ENCODE measurements at places on chromosomes 3 and 15. TPM values are rescaled to one million over a fixed set of nuclear protein-coding genes. Genes with fewer than 3 reads are reported as not detected.

- no peaks in the 10 kb centered on the region for H3K27me3 ChIP-seq
- H3K4me3 ChIP-seq: no peak overlapping the region
- H3K36me3 ChIP-seq: peaks cover 2% of the 10 kb centered on the region
- peaks cover 6% of the 10 kb centered on the region for H3K4me1 ChIP-seq
- no peak for DNase-seq
- peak overlapping the region; percentile 85 for H3K27ac ChIP-seq
Measured at GRCh38 chr3:140974900-140975299, 33.3 kb downstream of the SLC25A36 start.

- no peaks in the 10 kb centered on the region for H3K4me1 ChIP-seq
- no peak for DNase-seq
- H3K4me3 ChIP-seq: no peak overlapping the region
- no peak overlapping the region for H3K27ac ChIP-seq
- no peaks in the 10 kb centered on the region for H3K36me3 ChIP-seq
Measured at GRCh38 chr3:62954580-62954979, 79.4 kb upstream of the CADPS start.

Gene SLC2A2
- not detected for total RNA-seq

Gene KCNH8
- total RNA-seq: not detected

DNA sequence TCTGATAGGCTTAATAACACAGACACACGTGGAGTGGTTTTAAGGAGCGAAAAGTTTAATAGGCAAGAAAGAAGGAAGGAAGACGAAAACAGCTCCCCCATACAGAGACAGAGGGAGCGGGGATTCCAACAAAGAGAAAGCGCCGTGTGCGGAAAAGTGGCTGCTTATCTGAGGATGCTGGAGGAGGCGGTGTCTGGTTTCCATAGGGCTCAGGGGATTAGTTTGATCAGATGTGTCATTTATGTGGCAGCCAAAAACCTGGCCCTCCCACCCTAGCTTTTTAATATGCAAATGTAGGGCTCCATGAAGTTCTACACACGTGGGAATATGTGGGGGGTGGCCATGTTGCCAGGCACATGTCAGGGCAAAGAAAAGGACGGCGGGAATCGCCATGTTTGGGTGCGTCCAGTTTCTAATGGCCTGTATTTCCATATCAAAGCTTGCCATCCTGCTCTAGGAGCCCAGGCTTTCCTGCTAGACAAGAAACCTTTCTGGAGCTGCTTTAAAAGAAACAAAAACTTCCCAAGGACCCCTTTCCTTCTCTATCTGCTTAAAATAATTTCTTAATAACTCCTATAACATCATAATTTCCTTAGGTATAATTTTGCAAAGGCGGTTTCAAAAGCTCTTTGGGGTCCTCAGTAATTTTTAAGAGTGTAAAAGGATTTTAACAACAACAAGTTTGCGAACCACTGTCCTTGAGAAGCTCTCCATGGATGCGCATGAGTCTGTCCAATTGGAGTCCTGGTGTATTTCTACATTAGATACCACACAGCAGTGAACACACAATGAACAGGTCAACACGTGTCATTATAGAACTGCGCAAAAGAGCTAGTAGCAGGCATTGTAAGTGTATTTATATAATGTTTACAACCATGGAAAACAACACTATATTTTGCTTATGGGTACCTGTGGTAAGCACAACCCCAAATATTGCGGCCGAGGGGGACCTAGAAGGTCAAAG, 622 bp upstream of the ZNF589 start:
- no peaks in the 10 kb centered on the region for H3K27me3 ChIP-seq
- peak overlapping the region; percentile 72 for H3K27ac ChIP-seq
- peaks cover 2% of the 10 kb centered on the region for H3K36me3 ChIP-seq

DNA sequence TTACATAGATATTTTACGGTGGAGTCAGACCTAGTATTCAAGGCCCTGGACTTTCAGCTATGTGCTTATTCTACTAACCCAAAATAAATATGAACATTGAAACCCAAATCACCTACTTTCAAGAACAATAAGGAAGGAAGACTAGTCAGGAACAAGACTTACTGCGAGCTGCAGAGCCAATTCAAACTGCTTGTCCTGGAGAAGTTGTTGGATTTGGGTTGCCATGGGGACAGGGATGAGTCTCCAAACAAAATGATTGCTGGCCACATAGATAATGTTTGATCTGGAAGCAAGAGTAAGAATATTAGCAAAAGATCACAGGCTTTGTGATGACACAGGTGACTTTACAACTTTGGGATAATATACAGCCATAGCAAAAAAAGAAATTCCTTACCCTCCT, 21.6 kb upstream of the PLA2G4F start:
- no peak overlapping the region for H3K4me3 ChIP-seq
- H3K4me1 ChIP-seq: no peaks in the 10 kb centered on the region
- H3K36me3 ChIP-seq: peaks cover 30% of the 10 kb centered on the region

DNA sequence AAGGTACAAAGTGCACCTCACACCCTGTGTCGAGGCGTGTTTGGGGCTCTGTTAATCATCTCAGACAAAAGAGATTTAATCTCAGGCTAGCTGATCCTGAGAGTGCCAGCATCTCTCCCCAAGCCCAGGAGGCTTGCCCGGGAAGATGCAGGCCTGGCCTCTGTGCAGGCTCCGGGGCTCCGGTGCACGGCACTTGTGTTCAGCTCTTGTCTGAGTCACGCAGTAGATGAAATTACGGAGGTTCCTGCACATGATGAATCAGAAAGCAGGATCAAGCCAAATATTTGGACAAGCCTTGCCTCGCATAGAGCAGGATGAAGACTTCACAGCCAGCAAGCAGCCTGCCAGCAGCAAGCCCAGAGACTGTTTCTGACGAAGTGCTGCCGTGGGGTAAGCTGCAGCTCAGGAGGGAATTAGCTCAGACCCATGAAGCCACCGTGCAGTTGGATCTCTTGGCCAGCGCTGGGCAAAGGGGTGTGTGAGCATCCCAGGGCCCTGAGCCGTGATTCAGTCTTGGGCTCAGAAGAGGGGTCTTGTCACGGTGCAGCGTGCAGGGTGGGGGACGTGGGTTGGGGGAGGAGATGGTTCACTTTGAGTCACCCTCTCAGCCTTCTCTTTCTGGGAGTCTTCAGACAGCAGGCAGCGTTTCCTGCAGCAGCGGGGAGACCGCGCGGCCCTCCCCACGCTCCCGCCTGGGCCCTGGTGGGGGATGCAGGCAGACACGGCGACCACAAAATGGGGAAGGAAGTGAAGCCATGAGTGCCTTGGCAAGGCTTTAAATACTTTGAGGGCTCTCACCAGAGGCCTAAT, 89.2 kb upstream of the MEF2A start:
- no peaks in the 10 kb centered on the region for H3K36me3 ChIP-seq
- H3K27me3 ChIP-seq: no peaks in the 10 kb centered on the region
- peaks cover 23% of the 10 kb centered on the region for H3K4me1 ChIP-seq
- H3K4me3 ChIP-seq: no peak overlapping the region
- no peak overlapping the region for H3K27ac ChIP-seq
- DNase-seq: peak; percentile 20

DNA sequence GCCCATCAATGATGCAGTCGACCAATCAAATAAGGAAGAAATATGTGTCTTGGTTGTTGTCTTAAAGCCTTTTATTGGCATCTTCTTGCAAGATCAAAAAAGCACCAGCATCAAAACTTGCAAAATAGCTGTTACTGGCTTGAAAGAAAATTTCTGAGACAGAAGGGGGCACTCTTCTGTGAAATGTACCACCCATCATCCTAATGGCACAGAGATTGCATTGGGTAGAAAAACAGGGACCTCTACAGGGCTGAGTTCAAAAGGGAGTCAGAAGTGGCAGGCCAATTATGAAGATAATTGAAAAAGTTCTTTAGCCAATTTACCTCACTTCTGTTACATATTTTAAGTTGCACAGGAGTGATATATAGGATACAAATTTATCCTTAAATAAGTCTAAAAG, 122.3 kb upstream of the GPR149 start:
- H3K4me3 ChIP-seq: no peak overlapping the region
- no peaks in the 10 kb centered on the region for H3K36me3 ChIP-seq
- no peaks in the 10 kb centered on the region for H3K27me3 ChIP-seq
- no peak overlapping the region for H3K27ac ChIP-seq

- H3K4me1 ChIP-seq: peaks cover 8% of the 10 kb centered on the region
- no peak overlapping the region for H3K27ac ChIP-seq
- H3K36me3 ChIP-seq: no peaks in the 10 kb centered on the region
- H3K4me3 ChIP-seq: no peak overlapping the region
- no peak for DNase-seq
- H3K27me3 ChIP-seq: no peaks in the 10 kb centered on the region
Measured at GRCh38 chr3:8988791-8989558, 25.7 kb upstream of the RAD18 start.

Gene CELF6
- 0.58 TPM for total RNA-seq

DNA sequence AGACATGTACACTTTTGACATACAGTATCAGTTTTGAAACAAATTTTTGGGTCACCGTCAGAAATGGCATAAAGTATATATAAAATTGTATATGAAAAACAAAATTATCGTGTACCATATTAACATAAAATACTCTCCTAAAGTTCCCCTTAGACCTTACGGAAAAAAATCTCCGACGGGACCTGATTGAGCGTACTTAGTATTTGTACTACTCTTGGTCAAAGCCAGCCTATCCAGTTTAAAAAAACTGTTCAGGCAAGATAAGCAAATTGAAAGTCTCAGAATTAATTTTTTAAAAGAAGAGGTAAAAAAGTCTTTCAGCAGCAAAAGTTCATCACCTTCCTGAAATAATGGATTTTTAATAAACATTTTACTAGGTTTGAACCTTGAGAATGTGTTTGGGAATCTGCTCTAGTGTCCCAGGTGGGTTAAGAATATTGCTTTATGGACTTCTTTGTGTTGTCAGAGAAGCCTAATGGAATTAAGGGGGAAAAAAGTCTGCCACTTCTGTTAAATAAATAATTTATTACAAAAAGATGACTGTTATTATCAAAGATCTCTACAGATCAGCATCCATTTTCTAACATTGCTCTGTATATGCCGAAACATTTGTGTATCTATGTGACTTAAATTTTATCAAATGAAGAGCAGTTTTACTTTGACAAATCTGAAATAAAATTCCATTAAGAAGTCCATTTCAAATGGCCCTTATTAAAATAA, 48.6 kb downstream of the ZBTB20 start:
- H3K4me3 ChIP-seq: no peak overlapping the region
- no peaks in the 10 kb centered on the region for H3K27me3 ChIP-seq
- H3K27ac ChIP-seq: no peak overlapping the region
- no peaks in the 10 kb centered on the region for H3K36me3 ChIP-seq
- DNase-seq: no peak

Gene ZIC4
- total RNA-seq: not detected

- peaks cover 13% of the 10 kb centered on the region for H3K27me3 ChIP-seq
- H3K4me3 ChIP-seq: no peak overlapping the region
- DNase-seq: no peak
Measured at GRCh38 chr3:126535636-126536035, 11.7 kb downstream of the CHST13 start.

DNA sequence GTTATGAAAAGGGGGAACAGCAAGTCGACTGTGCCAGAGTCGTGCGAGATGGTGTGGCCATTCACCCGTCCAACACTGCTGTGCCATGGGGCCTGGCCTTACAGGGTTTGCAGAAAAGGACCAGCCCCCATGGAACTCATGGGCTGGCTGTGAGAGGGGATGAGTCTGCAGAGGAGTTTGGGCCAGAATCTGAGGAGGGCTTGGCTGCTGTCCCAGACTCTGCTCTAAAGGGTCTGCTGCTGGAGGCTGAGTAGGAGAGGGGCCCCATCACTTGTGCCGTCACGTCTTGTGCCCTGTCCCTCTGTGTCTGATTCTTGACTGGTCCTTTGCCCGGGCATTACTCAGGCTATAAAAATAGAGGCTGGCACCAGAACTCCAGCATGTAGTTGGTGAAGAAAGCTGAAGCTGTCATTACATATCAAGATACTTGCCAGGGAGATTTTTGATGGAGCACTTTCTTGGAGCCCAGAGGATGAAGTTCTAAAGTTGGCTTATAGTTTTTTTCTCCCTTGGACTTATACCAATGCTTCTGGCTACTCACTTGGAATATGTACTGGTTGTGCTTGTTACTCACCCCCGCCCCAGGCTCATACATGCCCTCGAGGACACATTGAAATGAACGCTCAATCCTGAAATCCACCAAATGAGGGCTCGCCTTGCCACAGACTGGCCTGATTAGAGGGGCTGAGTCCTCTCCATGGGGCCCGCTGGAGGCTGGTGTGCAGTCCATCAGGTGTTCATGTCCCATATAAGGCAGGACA, 10.2 kb downstream of the PXYLP1 start:
- H3K36me3 ChIP-seq: peaks cover 1% of the 10 kb centered on the region
- DNase-seq: no peak
- H3K27ac ChIP-seq: no peak overlapping the region
- no peak overlapping the region for H3K4me3 ChIP-seq
- H3K27me3 ChIP-seq: no peaks in the 10 kb centered on the region
- peaks cover 59% of the 10 kb centered on the region for H3K4me1 ChIP-seq

GRCh38 chr3:94146455-94146854, 83.6 kb downstream of the NSUN3 start:
- no peak overlapping the region for H3K4me3 ChIP-seq
- H3K4me1 ChIP-seq: no peaks in the 10 kb centered on the region
- no peak overlapping the region for H3K27ac ChIP-seq

Gene BHLHE40
- total RNA-seq: 440 TPM

DNA sequence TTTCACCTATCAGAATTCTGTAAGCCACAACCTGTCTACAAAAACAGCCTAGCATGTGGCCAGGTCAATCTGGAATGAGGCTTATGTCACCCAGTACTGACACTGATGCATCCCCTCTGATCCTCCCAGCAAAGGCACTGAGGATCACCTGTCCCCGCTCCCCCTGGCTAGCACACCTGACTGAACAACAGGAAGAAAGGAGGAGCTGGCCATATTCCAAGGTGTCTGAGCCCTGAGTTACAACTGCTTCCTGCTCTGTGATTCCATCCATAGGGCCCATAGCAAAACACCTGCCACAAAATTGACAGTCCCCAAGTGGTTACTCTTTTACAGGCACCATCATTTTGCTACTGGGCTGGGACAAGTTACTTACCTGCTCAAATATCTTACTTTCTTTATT, 555.5 kb upstream of the CFAP20DC start:
- DNase-seq: no peak
- H3K36me3 ChIP-seq: no peaks in the 10 kb centered on the region
- no peak overlapping the region for H3K4me3 ChIP-seq
- no peaks in the 10 kb centered on the region for H3K4me1 ChIP-seq
- no peak overlapping the region for H3K27ac ChIP-seq
- H3K27me3 ChIP-seq: no peaks in the 10 kb centered on the region

DNA sequence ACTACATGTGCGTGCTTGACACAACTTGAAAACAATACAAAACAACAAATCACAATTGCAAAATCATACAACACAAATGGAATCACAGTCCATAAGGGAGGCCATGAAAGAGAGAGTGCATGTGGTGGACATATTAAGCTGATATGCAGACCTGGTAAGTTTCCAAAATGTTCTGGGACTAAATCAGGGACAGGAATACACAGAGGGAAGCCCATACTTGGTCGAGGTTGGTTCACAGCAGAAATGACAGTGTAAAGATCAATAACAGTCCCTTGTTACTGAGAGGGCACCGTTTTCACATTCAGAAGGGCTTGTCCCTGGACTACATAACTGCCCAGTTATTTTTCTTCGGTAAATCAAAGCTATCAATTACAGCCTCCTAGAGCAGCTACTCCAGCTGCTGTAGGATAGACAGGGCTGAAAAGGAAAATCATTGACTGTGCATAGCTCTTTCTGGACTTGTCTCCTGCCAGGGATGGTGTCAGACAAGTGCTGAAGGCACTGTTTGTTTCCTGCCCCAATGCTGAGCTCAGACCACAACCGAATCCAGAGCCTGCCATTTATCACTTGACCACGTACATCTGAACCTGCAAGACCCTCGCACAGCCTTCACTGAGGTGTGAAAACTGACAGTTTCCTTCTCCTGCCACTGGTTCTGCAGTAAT, 79.5 kb upstream of the KCNMB2 start:
- no peaks in the 10 kb centered on the region for H3K36me3 ChIP-seq
- DNase-seq: no peak
- H3K4me1 ChIP-seq: no peaks in the 10 kb centered on the region
- peaks cover 29% of the 10 kb centered on the region for H3K27me3 ChIP-seq
- H3K27ac ChIP-seq: no peak overlapping the region
